Esophagus squamous epithelium (tissue), 5 donors: ENCODE measurements at places on chromosomes 12 and 14.

GRCh38 chr12:89345830-89346740 is 6.2 kb downstream of the DUSP6 start:
- DNase-seq: peak; percentile 44

DNA sequence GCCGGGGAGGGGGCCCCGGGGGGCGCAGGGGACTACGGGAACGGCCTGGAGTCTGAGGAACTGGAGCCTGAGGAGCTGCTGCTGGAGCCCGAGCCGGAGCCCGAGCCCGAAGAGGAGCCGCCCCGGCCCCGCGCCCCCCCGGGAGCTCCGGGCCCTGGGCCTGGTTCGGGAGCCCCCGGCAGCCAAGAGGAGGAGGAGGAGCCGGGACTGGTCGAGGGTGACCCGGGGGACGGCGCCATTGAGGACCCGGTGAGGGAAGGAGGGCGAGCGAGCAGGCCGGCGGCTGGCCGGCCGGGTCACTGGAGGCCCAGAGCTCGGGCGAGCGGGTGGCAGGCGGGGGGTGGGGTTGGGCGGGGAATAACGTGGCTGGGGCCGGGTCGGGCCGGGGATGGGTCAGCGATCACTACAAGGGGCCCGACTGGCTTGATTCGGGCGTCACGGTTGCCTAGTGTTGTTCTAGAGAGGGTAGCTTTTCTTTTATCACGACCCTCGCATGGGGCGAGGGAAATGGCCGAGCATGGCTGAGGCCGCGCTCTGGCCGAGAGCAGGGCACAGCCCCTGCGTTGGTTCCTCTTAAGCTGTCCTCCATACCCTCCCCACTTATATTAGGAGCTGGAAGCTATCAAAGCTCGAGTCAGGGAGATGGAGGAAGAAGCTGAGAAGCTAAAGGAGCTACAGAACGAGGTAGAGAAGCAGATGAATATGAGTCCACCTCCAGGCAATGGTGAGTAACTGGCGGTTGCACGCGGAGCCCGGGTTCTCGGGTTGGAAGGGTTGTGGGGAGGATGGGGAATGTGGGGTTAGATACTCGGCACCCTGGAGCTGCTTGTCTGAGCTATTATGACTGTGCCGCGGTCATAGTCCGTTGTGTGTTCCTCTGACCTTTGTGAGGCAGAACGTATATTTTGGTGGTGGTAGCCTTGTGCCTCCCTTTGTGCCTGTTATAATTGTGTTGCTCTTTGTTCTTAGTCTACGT is 603 bp downstream of the PABPN1 start:
- no peak for DNase-seq

GRCh38 chr14:37746140-37746832 is 150.9 kb downstream of the TTC6 start:
- DNase-seq: no peak

- DNase-seq: no peak
Measured at GRCh38 chr12:12642916-12643315, 31.2 kb downstream of the CREBL2 start.

GRCh38 chr12:1147821-1148220 is 156.8 kb downstream of the ERC1 start:
- no peak for DNase-seq

- no peak for DNase-seq
Measured at GRCh38 chr12:75207338-75208083, 2.1 kb downstream of the KCNC2 start.

GRCh38 chr14:56358275-56358674 is 221.3 kb upstream of the TMEM260 start:
- DNase-seq: no peak

GRCh38 chr12:68240079-68240478 is 13.3 kb downstream of the IL22 start:
- DNase-seq: no peak

DNA sequence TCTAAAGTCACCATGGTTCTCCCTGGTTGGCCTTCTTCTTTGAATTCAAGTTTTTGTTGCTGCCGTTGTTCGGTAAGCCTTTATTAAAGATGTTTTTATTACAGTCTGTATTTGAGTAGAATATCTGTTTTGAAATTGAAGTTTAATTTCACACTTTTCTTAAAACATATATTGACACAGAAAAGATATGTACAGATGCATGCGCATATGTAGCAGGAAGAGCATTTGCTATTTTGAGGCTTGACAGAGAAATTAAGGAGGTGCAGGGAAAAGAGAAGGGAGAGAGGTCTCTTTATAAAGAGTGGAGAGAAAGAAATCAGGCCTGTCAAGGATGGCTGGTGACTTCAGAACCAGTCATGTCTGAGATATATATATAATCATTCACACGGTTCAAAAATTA is 46.0 kb upstream of the TRIM9 start:
- DNase-seq: no peak

DNA sequence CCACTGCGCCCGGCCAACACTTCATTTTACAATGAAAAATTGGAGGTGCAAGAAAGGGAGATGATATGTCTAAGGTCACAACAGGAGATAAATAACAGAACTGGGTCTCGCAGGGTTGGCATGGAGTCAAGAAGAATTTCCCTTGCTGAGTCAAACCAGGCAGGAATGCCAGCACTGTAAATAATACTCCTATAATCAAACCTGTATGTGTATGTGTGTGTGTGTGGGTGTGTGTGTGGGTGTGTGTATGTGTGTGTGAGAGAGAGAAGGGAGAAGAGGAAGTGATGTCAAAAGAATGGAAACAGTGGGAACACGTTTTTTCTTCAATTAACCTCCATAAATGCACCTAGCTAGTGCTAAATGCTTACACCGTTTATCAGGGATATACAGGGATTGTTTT is 70.4 kb downstream of the TMEM116 start:
- no peak for DNase-seq

DNA sequence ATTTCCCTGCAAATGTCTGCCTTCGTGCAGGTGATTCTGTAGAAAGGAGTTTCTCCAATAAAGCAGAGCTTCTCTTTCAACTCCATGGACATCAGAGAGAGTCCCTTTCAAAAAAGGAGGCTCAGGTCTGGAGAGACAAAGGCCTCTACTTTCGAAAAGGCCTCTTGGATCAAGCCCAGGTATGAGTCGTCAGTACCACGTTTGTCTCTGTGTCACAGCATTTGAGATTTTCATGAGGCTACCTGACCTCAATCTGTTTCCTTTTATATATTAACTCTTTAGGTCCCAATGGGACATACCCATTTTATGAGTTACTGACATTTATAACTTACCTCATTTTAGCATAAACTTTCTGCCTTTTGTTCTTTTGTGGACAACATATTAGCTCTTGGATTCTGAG is 290.8 kb downstream of the RPAP3 start:
- DNase-seq: no peak

DNA sequence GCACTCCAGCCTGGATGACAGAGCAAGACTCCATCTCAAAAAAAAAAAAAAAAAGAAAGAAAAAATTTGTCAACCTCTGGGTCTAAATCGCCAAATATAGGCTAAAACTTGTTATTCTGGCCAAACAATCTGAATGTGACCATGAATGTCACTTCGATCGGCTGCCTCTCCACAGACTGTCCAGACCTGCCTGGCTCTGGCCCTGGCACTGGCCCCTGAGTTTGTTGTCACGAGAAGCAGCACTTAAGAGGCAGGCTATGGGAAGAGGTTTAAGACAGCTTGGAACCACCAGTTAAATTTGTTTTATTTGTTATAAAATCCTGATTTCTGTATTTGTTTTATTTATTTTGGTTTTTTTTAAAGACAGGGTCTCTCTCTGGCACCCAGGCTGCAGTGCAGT is 14.5 kb downstream of the WSB2 start:
- DNase-seq: no peak

DNA sequence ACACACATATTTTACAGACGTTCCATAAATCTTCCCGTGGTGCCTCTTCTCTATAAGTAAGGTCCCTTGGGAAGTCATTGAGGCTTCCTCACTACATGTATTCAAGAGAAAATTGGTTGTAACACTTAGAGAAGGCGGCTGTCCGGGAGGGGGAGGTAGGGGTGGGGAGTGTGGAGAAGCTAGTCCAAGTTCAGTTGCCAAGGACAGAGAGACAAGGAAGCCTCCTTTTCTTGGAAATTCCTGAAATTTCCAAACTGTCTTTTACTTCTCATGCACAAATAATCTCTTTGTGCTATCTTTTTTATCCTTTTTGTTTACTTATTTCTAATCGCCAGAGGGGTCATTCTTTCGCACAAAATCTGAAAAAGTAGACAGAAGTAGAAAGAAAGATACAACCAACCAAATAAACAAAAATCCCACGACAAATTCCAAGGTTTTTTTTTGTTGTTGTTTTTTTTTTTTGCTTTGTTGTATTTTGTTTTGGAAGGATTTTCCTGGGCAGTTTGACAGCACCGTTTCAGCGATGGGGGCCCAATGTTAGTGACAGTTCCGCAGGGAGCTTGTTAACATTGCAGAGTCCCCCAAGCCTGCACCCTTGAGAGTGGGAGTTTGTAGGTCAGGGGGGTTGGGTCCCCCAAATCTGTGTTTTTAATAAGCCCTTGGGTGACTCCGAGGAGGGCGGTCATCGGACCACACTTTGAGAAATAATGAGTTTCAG is 45.2 kb downstream of the MAP1LC3B2 start:
- no peak for DNase-seq

DNA sequence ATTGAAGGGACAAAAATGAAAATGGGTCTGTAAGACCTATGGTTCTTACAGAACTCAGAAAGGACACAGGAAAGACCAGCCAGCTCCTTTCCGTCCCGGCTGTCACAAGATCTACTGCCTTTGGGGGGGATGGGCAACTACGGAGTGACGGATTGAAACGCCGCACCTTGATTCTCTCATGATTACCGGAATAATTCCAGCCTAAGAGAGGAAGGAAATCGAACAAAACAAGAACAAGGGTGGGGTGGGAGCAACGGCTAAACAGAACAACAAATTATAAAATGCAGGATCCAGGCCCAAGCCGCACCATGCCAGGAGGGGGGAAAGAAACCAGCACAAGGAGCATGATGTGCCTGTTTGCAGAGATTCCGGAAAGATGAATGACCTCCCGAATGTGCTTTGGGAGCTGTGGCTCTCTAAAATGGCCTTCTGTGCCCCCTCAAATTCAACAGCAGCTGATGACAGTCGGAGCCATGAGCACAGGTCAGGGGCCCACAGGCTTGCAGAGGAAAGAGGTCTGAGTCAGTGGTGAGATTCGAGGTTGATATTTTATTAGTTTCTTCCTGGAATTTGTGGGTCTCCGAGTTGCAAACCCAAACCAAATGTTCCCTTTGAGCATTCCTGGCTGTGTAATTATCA is 72.1 kb downstream of the SPRING1 start:
- no peak for DNase-seq

DNA sequence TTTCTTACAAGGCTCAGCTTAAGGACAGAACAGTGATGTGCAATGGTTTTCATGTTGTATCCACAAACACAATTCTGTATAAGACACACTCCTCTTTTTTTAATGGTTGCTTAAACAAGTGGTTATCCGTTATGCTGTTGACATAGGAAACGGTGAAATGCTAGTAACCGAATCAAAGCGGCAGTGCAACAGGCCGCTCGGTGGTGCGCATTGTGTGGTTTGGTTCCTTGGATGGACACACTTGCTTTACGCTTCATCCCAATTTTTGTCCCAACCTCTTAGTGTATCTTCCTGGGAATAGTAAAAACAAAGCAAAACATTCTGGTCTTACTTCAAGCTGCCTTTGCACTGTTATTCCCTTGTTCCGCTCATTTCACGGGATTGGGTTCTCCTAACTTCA is 650 bp upstream of the PTGER2 start:
- no peak for DNase-seq

GRCh38 chr14:77805706-77806105 is 5.8 kb downstream of the ADCK1 start:
- DNase-seq: no peak

GRCh38 chr14:29282169-29282568 is 515.6 kb downstream of the FOXG1 start:
- DNase-seq: no peak
